Activated CD8-positive, alpha-beta memory T cell treated with anti-CD3 and anti-CD28 coated beads for 36 hours (primary cell): ENCODE measurements at places on chromosomes 12 and 14. TPM values are rescaled to one million over a fixed set of nuclear protein-coding genes. Genes with fewer than 3 reads are reported as not detected.

Gene HRK
- total RNA-seq, result not detected

Gene SERPINA12
- not detected for total RNA-seq

Gene ACSM4
- not detected for total RNA-seq

Gene HAL
- total RNA-seq, result 0.38 TPM
